ENCODE measurements at places on chromosomes 2 and 18. TPM values are rescaled to one million over a fixed set of nuclear protein-coding genes. Genes with fewer than 3 reads are reported as not detected.

The DOK6 gene
- total RNA-seq: 2.9 TPM

DNA sequence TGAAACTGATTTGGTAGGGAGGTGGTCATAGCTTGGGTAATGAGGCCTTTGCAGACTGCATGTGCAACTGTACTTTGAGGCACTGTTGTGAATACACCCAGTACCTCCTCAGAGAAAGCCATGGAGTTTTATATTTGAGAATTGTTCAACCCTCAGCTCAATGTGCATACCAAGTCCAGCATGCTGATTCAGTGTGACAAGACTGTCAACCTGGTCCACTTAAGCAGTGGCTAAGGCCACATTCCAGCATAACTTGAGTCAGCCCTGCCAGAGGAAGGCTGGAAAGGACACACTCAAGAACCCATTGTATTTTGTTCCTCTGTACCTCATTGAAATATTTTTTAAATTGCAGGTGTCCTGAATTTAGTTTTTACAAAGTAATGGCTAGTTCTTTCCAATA lies 121.8 kb upstream of the HNMT start:
- no peak for DNase-seq
- H3K36me3 ChIP-seq: no peaks in the 10 kb centered on the region
- no peak overlapping the region for H3K4me3 ChIP-seq
- no peak overlapping the region for H3K27ac ChIP-seq

DNA sequence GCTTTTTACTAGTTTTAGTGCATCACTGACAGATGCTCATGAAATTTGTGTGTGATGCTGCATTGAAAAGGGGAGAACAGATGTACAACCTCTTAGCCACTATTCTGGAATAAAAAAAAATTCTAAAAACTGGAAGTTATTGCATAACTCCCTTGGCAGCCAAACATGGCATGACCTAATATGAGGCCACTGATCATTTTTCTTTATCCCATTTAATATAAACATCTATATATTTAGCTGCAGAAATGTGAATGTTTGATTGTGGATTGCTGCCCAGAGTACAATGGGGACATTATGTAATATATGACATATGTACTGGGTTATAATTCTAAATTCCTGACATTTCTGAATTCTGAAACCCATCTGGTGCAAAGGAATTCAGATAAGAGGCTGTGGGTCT lies 86.5 kb downstream of the CDCA7 start:
- no peak overlapping the region for H3K4me3 ChIP-seq
- H3K36me3 ChIP-seq: no peaks in the 10 kb centered on the region
- no peaks in the 10 kb centered on the region for H3K27me3 ChIP-seq

The AMER3 gene
- total RNA-seq: not detected

- H3K27ac ChIP-seq: no peak within 1 kb of the TSS
- no peak within 1 kb of the TSS for H3K4me3 ChIP-seq
- no peaks in the 10 kb centered on the region for H3K27me3 ChIP-seq
- no peaks in the 10 kb centered on the region for H3K36me3 ChIP-seq
- peak; percentile 3 for DNase-seq
These were observed at the start of gene CHST9 for GRCh38 chr18:27185025-27185763. Gene CHST9 (minus strand): TSS chr18:27185308. CDS start chr18:27142809, 42,499 bp downstream.

The G6PC2 gene
- total RNA-seq: 0.29 TPM

GRCh38 chr2:138107288-138107687 lies 143.0 kb downstream of the HNMT start:
- H3K27ac ChIP-seq: no peak overlapping the region
- H3K4me3 ChIP-seq: no peak overlapping the region
- H3K4me1 ChIP-seq: no peaks in the 10 kb centered on the region

Data from thyroid gland (tissue), 4 donors.